Activated T-helper 17 cell treated with anti-CD3 and anti-CD28 coated beads, Interleukin-2, amount 50 U/mL, for 72 hours (primary cell): ENCODE measurements at places on chromosomes 7 and 10. TPM values are rescaled to one million over a fixed set of nuclear protein-coding genes. Genes with fewer than 3 reads are reported as not detected.
A peak's percentile ranks its signal among the peaks of the same experiment; 100 is the strongest.

Gene VWDE
- total RNA-seq, result 10.5 TPM

Gene SKIDA1
- total RNA-seq, result 0.95 TPM

Gene TEX36
- total RNA-seq, result not detected

Gene C10orf71
- total RNA-seq, result not detected

- peak; percentile 9 for ATAC-seq
Measured at GRCh38 chr7:2542011-2542915, 13.1 kb downstream of the BRAT1 start.

- no peak for ATAC-seq
Measured at GRCh38 chr10:7689591-7689990, 13.5 kb upstream of the ITIH2 start.

- no peak for ATAC-seq
Measured at GRCh38 chr10:34861293-34862021, 46.4 kb upstream of the PARD3 start.

- no peak for ATAC-seq
Measured at GRCh38 chr7:96910486-96910885, 94.9 kb upstream of the DLX6 start.

DNA sequence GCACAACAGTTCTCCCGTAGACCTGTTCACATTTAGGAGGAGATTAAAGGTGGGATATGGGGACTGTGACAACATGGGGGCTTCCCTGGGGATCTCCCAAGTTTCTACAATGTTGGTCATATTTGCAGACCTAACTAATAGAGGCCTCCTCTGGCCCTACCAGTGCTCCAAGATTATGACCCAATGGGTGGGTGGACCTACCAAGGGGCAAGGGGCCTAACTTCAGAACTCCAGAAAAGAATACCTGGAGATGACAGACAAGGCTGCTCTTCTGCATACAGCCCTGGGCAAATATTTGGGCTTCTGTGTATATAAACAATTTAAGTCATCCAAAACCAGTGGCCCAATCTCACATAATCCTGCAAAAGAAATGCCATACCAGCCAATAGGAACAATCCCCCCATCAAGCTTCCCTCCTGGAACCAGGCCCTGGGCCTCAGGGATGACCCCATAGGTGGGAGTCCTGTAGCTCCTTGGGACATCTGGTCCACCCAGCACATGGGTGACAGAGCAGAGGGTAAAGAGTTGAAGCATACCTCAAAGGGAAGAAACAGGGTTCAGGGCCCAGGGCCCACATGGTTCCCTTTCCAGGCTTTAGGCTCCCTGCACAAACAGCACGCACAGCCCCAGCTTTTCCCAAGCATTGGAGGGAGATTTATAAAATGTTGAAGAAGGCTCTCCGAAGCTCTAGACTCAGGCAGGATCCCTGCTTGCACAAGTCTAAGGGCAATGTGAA is 86.1 kb upstream of the CHST15 start:
- ATAC-seq, result no peak

- no peak for ATAC-seq
Measured at GRCh38 chr10:67471022-67471421, 225.0 kb downstream of the CTNNA3 start.

GRCh38 chr7:81256991-81257390 is 338.1 kb upstream of the SEMA3C start:
- ATAC-seq, result no peak

GRCh38 chr10:122165484-122166276 is 105.4 kb upstream of the BTBD16 start:
- ATAC-seq, result no peak

GRCh38 chr7:50821457-50822008 is 38.8 kb upstream of the GRB10 start:
- no peak for ATAC-seq

DNA sequence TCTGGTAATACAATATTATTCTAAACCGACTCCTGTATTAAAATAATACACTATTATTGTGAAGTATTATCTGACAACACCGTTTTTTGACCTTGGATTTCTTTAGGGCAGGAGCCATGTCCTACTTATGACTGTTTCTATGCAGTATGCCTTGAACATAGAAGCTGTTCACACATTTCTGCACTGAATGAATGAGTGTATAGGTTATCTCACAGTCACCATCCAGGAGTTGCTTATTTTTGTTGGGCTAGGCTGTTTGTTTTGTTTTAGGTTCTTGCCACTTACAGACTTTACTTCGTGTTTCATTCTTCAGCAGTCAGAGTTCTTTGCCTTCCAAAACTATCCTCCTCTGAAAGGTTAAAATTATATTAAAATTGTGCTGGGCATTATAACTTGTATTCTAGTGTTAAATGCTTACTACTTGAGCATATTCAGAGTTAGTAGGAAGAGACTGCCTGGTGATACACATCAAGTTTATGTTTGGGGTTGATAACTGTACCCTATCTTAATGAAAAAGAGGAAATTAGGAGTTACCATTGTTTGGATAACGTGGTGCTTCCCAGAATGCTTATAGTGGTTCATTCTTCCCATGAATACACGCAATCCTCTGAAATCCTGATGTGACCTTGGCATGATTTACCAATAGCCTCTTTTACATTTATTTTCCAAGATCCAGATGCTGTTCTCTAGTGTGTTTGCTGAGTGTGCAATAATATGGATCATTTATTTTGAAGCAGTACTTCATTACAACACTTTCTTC is 1.7 kb downstream of the RALA start:
- ATAC-seq, result no peak

- ATAC-seq, result no peak
Measured at GRCh38 chr7:23530405-23530804, 1.4 kb downstream of the TRA2A start.

GRCh38 chr10:16986406-16987205 is 143.0 kb downstream of the CUBN start:
- no peak for ATAC-seq
